Pulmonary artery endothelial cell (primary cell): ENCODE measurements at places on chromosomes 5 and 9. TPM values are rescaled to one million over a fixed set of nuclear protein-coding genes. Genes with fewer than 3 reads are reported as not detected.

TRIM36 gene
- 0.26 and 0.74 TPM in 2 replicates for total RNA-seq

DNA sequence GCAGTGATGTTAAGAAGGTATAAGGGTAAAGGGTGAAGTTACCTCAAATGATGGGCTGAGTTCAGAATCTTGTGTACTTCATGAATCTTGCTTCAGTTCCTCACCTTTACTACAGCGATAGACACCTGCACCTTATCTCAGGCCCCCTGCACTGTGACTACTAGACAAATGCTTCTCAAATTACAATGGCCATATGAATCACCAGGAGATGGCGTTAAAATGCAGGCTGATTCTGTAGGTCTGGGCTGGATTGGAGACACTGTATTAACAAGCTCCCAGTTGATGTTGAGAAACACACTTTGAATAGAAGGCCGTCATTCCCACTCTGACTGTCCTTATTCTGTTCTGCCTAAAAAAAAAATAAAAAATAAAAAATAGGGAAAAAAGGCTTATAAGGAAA is 29.8 kb downstream of the TARS1 start:
- no peak for DNase-seq

GABRB2 gene
- total RNA-seq = not detected in 2 replicates

GRCh38 chr5:34524123-34524522 is 132.0 kb upstream of the RAI14 start:
- no peak for DNase-seq

DNA sequence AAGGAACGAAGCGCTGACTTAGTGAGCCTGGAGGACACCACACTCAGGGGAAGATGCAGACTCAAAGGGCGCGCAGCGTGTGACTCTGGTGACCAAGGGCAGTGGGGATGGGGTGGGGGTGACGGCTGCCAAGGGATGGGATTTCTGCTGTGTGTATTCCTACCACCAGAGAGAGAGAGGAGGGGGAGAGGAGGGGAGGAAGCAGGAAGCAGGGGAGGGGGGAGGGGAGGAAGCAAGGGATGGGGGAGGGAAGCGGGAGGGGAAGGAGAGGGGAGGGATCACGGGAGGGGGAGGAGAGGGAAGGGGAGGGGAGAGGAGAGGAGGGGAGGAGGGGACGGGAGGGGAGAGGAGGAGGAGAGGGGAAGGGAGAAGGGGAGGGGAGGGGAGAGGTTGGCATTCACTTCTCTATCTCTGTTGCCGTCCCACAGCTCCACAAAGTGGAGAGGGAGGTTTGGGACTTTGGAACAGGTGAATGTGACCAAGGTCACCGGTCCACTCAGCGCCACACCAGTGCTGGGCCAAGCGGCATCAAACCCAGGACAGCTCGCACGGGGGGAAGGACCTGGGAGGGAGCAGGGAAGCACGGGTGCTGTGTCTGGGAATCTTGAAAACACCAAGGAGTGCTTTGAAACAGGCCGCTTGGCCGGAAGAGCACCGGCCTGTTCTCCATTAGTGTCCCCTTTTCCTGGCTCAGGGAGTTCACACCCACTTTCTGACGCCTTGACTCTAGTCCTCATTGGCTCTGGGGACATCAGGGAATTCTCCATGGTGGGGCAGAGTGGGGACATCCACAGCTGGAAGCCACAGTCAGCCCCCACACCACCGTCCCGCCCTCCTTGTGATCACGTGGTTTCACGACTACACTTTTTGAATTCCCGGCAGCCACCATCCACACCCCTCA is 77.4 kb downstream of the VAV2 start:
- no peak for DNase-seq

WDR38 gene
- total RNA-seq = 0.07 TPM in 1 of 2 replicates, not detected in the other

GRCh38 chr5:72541501-72542225 is 34.5 kb upstream of the ZNF366 start:
- no peak for DNase-seq

- DNase-seq = no peak
Observed at GRCh38 chr5:38451074-38451725, 105.2 kb downstream of the LIFR start.

DNA sequence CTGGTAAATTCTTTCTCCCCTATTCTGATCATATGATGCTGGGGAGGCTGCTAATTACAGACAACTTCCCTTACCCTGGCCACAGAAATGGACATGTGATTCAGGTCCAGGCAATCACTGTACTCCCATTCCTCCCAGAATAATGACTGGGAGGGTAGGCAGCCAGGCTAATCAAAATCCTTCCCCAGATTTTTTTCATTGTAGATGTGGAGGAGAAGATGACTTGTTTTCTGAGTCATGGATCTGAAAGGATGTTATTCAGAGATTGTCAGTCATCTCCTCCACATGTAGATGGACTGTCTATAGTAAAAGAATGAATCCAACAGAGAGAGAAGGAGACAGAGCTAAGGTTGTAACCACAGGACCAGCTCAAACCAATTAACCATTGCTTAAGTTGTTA is 123.9 kb upstream of the PUM3 start:
- no peak for DNase-seq

C9orf72 gene
- total RNA-seq = 7.1 and 8.3 TPM in 2 replicates

HEMGN gene
- not detected in 2 replicates for total RNA-seq

- no peak for DNase-seq
Observed at GRCh38 chr5:9226016-9226536, 319.8 kb downstream of the SEMA5A start.

- no peak for DNase-seq
Observed at GRCh38 chr5:126348855-126349635, 74.2 kb upstream of the GRAMD2B start.

- DNase-seq = no peak
Observed at GRCh38 chr5:134603059-134603458, 29.6 kb downstream of the SAR1B start.

- no peak for DNase-seq
Observed at GRCh38 chr5:128965011-128965637, at the start of gene SLC27A6. Gene SLC27A6 (plus strand): TSS chr5:128965488. CDS start chr5:128966138, 650 bp downstream.

- peak; percentile 84 for DNase-seq
Observed at GRCh38 chr5:124538191-124538590, 208.2 kb downstream of the ZNF608 start.

- DNase-seq = no peak
Observed at GRCh38 chr5:93246090-93246855, 334.7 kb downstream of the NR2F1-AS1 start.

FOXD4L5 gene
- 0.11 and 0.13 TPM in 2 replicates for total RNA-seq

- DNase-seq = no peak
Observed at GRCh38 chr5:154721481-154722058, 33.6 kb upstream of the LARP1 start.

BTNL8 gene
- not detected in 2 replicates for total RNA-seq
